NCI-H187 treated with DMSO at 0.1 percent for 48 hours (cell line): ENCODE measurements at places on chromosomes 6 and 20.

DNA sequence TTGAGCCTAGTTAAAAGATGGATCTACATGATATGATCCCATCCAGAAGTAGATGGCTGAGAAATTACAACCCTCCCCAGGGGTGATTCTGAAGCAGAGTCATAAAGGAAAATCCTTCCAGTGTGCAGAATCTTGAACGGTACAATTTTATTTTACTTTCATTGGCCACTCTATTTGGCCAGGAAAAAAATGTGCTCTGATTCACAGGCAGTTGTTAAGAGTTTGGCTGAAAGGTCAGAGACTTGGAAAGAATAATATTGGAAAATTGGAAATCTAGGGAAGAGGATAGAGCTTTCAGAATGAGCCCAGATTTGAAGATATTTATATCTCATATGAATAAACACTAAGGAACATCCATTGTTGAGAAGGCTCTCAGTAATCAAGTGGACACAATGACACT, 1299.3 kb upstream of the GJE1 start:
- no peak for DNase-seq

DNA sequence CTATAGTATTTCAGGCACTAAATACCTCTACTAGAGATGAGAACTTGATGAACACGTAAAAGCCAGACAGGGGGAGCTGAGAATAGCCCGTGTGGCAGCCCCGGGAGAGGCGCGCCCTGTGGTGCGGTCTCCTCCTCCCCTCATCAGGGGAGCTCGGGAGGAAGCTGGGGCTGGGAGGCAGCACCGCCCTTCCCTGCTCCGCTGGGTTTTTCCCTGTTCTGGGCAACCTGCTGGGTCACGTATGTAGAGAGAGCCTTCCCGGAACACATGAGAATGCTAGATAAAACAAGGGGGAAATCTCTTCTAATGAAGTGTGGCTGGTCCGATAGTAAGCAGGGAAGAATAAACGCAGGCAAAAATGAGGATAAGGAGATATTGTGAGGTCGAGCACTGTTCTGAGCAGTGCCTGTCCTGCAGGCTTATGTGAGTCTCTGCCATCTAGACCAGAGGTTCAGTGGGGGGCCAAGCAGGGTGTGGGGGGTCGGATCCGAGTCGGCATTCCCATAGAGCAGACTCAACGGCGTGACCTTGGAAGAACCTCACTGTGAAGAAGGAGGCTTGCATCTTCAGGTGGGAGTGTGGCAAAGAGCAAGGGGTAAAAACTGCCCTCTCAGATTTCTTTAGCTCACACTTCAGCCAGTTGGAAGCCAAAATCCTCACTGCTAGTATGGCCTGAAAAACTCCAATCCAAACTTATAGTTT, 13.4 kb upstream of the RPS6KA2 start:
- no peak for DNase-seq

- DNase-seq = no peak
Measured at GRCh38 chr20:55333798-55334197, 671.5 kb downstream of the CBLN4 start.

DNA sequence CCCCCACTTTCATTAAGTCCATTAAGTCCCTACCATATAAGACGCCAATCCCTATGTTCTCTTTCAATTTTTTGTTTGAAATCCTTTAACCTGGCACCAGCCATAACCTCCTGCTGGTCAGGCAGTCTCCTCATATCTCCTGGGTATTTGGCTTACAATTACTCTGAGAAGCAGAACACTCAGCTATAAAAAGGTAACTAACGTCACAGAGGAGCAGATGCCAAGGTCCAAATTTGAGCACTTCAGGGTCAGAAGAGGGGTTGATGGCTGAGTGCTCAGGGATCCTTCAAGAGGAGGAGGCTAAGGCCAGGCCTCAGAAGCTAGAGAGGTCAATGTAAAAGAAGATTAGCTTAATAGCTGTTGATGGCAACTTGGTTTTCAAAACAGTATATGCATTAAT, 22.3 kb upstream of the RCAN2 start:
- DNase-seq = no peak

GRCh38 chr6:57263739-57264138, 41.6 kb upstream of the RAB23 start:
- no peak for DNase-seq

DNA sequence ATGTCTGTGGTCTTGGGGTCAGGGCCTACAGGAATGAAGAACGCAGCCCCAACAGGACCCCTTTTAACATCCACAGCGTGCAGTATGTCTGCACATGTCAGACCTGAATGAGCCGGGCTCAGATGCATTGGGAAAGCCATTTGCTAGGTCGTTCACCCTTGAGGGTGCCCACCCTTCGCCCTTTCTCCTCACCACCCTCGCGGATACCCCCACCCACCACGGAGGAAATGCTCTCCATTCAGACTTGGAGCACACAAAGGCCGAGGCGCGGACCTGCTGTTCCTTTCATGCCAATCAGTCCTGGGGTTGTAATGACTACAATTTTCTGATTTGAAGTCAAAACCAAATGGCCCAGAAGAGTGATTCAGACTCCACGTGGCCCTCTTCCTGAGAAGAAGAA, 62.7 kb downstream of the EDN3 start:
- no peak for DNase-seq

- DNase-seq = no peak
Measured at GRCh38 chr6:16949716-16950115, 152.1 kb upstream of the STMND1 start.

DNA sequence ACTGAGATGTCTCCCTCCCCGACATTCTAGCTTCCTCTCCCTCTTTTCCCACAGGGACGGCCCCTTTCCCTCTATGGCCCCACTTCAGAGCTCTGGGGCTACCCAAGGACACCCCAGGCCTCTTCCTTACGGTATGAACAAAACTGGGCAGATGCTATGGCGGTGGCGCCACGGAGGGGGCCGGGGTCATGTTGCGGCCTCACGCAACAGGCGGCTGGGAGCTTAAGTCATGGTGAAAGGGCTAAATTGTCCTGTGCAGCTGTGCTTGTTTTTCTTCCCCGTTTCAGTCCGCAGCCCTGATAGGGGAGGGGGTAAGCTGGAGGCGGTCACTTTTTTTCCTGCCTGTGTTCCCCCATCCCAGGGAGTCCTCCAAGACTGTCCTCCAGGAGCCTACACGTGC, 17.6 kb upstream of the KIAA1755 start:
- DNase-seq = no peak

- no peak for DNase-seq
Measured at GRCh38 chr6:44571510-44571909, 184.0 kb downstream of the CDC5L start.

DNA sequence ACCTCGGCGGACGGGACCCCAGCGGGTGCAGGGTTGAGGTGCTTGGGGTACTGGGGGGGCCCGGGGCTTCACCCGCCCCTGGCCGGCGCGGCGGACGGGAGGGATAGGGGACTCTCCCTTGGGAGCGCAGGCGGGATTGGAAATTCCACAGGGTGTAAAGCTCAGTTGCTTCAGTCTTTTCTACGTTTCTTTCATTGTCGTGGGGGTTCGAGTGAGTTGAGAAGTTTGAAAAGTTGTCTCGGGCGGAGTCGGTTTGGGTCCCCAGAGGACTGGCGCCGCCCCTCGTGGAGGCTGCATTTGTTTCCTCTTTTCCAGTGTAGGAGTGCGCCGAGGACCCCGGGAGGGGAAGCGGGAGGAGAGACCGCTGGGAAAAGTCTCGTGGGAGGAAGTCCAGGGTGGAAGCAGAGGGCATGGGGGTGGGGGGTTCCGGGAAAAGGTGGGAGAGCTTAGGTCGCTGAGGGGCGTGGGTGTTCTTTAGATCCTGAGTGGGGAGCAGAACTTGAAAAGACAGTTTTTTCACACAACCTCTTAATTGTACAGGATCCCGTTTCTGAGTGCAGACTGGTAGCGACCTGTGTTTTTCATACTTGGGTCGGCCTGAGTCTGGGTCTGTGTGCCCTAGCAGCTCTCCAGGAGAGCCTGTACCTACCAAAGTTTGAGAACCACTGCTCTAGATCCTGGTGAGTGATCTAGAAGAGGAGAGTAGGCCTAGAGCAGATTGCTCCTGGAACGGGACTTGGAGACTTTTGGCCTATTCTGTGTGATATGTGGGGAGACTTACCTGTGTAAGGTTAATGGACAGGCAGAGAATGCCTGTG, 495 bp downstream of the FAM83B start:
- no peak for DNase-seq

DNA sequence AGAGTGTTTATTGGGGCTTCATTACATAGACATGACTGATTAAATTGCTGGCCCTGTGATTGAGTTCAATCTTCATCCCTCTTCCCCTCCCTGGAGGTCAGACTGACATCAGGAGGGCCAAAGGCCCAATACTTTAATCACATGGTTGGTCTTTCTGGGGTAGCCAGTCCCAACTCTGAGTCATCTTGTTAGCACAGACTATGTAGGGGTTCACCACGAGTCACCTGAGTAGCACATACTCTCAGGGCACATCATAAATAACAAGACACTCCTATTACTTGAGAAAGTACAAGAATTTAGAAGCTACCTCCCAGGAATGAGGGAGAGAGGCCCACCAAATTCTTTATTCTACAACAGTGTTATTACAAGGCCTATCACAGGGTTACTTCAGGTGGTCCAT, 11.3 kb downstream of the GINS1 start:
- DNase-seq = no peak

DNA sequence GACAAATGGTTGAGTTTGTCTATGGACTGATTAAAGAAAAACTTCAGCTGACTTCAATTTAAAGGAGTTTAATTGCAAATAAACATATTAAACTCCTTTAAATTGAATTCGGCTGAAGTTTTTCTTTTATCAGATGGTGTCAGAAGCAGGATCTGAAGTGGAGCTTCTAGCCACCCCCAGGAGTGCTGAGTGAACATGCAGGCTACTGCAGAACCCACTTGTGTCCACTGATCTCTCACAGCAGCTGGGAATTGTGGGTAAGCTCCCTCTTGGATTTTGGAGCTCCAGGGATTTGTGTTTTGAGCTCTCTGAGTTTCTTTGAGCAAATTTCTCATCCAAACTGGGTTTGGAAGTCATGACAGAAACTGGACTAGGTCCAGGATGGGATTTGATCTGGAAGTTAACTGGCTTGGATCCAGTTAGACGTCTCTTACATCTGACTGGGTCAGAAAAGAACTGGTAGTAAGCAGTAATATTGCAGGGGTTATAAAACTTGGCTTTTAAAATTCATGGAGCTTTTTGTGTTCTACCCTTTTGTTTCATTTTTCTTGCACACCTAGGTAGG, 95.8 kb upstream of the UST start:
- no peak for DNase-seq

- DNase-seq = no peak
Measured at GRCh38 chr6:84763003-84763885, 1.2 kb downstream of the TBX18 start.
